ENCODE measurements at places on chromosomes 1 and 21. TPM values are rescaled to one million over a fixed set of nuclear protein-coding genes. Genes with fewer than 3 reads are reported as not detected.
A peak's percentile ranks its signal among the peaks of the same experiment; 100 is the strongest.

GPX7 gene
- 6.3 TPM for total RNA-seq

CELF3 gene
- not detected for total RNA-seq

CCDC27 gene
- not detected for total RNA-seq

CLEC20A gene
- not detected for total RNA-seq

NBPF19 gene
- 2.3 TPM for total RNA-seq

MCOLN3 gene
- 0.32 TPM for total RNA-seq

DNA sequence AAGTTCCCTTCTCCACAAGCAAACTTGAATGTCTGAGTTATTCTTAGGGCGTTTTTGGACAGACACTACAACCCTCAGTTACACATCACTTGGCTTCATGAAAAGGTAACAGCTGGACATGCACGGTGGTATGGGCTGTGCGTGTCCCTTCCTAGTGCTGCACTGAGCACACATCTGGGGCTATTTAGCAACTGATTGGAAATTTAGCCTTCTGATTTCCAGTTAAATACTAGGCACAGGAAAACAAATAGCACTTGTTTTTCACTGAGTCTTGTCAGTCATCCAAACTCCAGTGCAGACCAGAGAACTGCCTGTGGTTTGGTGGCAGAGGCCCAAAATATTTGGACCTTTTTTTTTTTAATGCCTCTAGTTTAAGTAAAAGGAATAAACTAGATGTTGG lies 134.7 kb downstream of the TGFBR3 start:
- DNase-seq, result no peak

DNA sequence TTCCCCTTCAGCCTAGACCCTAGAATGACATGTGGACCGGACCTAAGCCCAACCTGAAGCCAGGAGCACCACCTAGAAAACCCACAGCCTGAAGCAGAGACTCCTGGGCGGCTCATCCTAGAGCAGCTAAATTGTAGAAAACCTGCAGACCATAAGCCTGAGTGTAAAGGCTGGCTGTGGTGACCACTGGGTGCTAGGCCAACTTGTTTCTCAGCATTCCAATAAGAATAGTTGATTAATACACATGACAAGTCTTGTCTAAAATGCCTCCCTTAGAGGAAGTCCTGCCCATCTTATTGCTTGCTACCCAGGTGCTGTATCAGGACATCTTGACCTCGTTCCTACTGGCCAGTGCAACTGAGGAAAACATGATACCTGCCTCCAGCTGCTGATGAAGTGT lies 23.3 kb upstream of the CASQ2 start:
- no peak for DNase-seq

DNA sequence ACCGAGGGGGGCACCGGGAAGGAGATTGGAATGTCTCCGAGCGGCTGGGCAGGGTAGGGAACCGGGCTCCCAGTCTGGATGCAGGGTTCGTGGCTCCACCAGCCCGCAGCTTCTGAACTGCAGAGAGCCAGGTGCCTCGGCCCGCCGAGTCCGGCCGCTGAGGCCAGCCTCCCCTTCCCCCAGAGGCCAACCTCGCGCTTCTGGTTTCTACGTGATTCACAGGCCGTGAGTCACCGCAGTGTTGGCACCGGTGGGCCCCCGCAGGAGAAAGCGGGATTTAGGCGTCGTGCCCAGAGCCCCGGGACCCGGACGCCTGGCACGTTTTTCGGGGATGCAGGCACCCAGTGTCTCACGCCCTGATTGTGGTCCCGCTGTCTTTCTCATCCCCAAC lies 458 bp downstream of the CRABP2 start:
- DNase-seq, result peak; percentile 89

GRCh38 chr1:196774175-196774574 lies 465 bp upstream of the CFHR3 start:
- no peak for DNase-seq

DNA sequence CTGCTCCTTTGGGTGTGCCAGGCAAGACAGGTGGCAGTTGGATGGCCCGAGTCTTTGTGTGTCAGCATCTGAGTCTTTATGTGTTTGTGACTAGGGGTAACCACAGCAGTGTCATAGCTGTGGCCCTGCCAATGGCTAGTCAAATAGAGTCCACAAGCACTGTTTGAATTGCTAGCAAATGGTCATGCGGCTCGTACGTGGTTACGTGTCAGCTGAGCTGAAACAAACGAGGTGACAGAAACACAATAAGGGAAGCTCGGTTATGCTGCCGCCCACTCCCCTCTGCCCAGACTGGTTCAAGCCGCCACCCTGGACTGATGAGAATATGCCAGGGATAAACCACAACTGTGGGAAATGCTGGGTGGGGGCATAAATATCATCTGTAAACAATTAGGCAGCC lies 174.3 kb upstream of the LMO4 start:
- no peak for DNase-seq

GRCh38 chr1:30172757-30173156 lies 550.6 kb downstream of the MATN1 start:
- DNase-seq, result no peak

- DNase-seq, result no peak
These were observed 738 bp downstream of the GNPAT start for GRCh38 chr1:231241750-231242149.

DNA sequence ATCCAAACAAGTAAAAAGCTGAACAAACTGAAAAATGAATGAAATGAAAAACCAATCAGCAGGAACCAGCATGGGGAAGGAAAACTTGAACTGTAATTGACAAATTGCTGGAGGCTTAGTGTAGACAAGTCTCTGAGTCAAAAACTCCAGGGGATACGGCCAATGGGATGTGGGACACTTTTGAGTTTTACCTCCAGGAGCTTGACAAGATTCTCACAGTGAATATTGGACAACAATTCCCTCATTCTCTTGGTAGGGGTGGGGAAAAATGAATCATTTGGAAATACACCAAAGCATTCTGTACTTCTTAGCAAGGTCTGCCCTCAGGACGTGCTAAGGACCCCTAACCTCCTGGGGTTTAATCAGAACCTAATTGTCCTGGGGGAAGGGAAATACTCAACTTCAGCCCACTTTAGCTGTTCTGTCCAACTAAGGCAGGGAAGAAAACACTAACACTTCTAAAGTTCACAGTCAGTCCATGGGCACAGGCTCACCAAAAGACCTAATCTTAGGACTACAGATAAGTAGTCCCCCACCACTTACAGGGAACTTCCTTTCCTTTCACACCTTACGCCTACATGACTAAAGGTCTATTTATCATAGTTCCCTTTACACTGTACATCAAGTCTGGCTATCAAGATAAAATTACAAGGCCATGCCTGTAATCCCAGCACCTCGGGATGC lies 60.7 kb upstream of the CDC42BPA start:
- DNase-seq, result no peak

DNA sequence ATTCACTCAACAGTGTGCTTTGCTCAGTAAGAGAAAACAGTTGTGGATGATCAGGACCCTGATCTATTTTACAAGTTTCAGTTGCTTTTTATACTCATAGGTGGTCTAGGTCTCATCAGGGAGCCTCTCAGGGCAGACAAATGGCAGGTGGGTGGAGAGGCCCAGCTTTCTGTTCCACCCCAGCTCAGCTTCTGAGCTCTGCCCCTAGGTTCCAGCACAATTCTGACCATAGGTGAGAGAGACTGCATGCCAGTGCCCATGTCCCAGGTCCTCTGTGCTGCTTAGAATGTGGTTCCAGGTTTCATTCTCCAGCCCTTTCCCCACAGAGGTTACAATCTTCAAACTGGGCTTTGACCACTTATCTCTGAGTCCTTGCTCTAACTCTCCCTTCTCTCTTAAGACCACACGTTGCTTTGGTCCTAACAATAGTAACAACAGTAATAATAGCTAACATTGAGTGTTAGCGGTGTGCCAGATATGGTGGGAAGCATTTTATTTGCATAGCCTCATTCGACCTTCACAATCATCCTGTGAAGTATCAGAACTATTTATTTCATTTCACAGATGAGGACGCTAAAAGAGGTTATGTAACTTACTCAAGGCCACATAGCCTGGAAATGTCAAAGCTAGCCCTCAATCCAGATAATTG lies 19.6 kb upstream of the DUSP10 start:
- DNase-seq, result no peak

GRCh38 chr1:27418326-27419185 lies 26.1 kb downstream of the GPR3 start:
- DNase-seq, result peak; percentile 61

DNA sequence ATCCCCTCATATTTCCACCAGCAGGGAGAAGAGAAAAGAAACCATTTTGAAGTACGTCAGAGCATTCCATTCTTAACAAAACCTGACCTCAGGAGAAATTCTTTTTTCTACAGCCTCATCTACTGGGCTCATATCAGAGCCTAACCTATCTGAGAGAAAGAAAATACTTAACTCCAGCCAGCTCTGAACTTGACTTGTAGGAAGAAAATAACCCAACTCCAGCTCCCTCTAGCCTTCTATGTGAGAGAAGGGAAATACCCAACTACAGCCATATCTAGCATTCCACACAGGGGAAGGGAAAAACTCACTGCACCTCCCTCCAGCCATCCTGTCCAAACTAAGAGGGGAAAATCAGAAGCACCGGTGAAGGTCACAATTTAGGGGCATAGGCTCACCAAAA lies 57.7 kb downstream of the SPATA6 start:
- DNase-seq, result no peak

DNA sequence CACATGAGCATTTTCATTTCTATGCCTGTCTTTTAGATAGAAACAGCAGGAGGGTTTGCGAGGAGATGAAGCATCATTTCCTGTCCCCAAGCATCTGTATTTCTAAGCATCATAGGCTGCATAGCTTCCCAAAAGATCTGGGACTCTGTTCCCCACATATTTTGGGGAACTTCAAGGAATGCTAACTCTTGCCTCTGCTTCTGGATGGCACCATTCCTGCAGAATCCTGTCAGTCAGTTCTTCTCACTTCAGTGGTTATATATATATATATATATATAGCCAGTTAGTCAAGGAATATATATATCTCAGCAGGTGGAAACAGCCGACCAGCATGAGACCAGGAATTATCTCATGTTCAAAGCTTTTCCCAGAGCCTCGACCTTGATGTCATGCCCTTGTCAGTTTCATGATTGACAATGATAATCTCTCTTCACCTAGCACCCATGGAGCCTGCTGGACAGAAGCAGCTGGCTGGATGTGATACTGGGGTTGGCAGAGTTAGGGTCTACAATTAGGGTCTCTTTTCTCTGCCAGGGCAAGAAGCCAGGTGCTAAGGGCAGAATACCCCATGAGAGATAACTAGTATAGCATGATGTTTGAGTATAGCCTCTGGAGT lies 2.4 kb downstream of the PFKFB2 start:
- no peak for DNase-seq
